Stimulated activated CD8-positive, alpha-beta memory T cell treated with anti-CD3 and anti-CD28 coated beads, Interleukin-4, amount 100 ng/mL, for 4 hours (primary cell): ENCODE measurements at places on chromosomes 3 and 15.

DNA sequence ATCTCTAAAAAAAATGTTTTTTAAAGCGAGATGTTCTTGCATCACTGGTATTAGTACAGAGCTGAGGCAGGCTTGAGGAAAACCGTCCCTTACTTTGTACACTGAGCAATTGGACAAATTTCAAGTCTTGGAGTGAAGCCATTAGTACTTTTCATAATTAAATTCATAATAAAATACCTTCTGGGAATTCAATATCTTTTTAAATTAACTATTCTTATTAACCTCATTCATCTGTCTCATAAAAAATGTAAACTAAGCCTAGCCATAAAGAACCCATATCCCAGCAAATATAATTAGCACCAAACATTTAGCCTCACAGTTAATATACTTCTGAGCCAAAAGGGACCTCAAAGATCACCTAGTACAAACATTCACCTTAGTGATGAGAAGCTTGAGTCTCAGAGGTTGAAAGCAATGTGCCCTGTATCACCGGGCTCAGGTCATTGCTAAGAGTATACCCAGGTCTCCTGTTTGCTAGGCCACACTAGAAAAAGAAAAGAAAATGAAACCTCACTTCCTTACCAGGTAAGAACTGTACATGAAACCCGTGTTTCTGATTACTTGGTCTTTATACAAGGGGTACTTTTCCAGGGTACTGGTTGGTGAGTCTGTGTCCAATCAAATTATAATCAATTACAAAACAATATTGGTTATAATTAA is 192.5 kb downstream of the ADAMTS9 start:
- no peak for DNase-seq

DNA sequence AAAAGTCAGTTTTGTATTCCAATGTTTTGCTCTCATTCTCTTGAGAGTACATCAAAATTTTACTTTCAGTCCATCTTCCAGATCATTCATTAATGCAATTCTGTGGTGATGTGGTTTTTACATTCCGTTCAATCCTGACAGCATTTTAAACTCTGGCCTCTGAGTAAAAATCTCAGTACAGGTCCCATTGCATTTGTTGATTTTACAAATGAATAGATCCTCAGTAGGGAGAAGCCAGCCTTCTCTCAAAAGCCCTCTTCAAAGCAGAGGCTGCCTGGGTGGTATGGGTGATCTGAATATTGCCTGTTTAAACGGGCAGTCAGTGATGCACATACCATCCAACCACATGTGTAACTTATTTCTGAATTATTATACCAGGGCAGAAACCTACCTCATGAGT is 72.5 kb upstream of the TSC22D2 start:
- DNase-seq = no peak

DNA sequence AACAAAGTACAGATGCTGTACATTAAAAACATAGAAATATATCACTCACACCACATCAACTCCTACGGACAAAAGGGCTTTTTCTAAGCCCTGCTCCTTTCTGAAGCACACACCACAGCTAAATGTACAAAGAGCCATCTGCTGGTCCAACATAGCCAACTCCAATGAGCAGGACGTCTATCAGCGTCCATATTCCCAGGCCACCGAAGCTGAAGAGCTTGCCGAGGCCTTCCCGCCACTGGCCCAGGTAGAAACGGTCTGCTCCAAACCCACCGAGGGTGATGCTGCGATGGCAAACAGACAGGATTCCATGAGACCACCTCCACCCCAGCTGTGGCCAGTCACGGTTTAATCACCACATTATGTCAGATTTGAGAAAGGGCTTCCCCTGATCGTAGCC is 9.8 kb downstream of the TM2D3 start:
- no peak for DNase-seq

- DNase-seq = no peak
Observed at GRCh38 chr15:70856884-70857561, 3.1 kb upstream of the LARP6 start.

- no peak for DNase-seq
Observed at GRCh38 chr3:66485291-66485968, 15.4 kb downstream of the LRIG1 start.

DNA sequence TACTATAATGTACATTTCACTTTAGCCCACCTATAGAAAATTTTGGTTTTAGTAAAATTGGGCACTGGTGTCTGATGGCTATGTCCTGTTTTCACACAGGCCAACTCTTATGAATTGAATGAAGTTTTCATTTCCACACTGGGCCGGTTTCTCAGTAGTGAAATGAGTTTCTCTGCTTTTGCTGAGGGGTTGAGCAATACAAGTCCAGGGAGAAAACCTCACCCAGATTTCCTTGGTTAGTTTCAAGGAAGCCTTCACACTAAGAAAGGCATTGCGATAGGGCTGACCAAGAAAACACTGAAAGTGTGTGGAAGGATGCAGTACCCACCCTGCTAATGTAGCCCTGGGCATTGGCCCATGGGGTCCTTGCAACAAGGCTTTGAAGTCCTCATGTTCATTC is 331.5 kb upstream of the CFAP20DC start:
- DNase-seq = no peak
